ENCODE measurements at places on chromosomes 5 and 9.

DNA sequence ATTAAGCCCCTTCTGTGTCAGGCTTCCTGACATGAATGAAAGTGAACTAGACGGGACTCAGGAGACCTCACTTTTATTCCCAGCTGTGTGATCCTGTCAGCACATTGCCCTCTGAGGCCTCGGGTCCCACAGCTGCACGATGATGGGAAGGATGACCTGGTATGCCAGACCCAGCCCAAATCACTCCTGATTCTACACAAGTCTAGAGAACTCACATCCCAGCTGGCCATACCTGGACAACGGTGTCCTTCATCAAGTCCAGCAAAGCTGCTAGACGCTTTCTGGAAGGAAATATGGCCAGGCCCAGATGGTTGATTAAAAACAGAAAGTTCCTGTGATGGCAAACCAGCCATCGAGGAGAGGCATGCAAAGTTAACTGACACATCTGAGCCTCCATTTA lies 118.0 kb upstream of the FSTL4 start:
- DNase-seq = no peak

GRCh38 chr9:35892051-35892450 lies 14.0 kb upstream of the HRCT1 start:
- no peak for DNase-seq

DNA sequence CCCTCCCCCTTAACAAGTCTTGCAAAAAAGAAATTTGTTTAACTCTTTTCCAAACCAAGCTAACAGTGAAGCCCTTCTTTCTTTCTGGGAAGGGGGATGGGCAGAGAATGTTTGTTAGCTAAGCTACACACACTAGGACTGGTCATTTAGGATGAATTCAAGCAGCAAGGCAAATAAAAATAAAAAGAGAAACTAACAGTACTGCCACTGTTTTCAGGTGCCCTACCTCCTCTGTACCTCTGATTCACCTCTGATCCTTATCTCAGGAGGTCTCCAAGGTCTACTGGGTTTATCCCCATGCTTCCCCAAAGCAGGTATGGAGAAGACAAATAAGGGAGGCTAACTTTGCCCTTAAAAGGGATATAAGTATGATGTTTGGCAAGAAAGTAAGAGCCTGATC lies 52.9 kb downstream of the ELL2 start:
- DNase-seq = no peak

- DNase-seq = no peak
These were observed 161.8 kb upstream of the SPRY4 start for GRCh38 chr5:142486581-142486980.

GRCh38 chr9:89448381-89448780 lies 49.5 kb downstream of the SEMA4D start:
- DNase-seq = no peak

DNA sequence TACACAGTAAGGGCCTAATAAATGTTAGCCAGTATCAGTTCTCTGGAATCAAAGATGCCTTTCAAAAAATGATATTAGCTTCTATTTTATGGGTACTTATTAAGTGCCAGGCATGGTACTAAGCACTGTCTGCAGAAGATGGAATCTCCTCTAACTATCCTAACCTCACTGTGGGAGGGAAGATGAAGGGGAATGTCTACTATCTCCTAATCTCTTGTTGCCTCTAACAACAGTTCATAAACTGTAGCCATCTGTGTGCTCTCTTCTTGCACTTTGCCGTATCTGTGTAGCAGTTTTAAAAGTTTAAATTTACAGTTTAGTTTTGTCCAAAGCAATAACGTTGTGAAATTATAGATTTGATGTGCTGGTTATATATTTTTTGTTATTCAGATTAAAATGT lies 99.6 kb upstream of the CCDC112 start:
- DNase-seq = no peak

- no peak for DNase-seq
These were observed 162.1 kb downstream of the CCDC192 start for GRCh38 chr5:127865273-127865672.

GRCh38 chr5:37198842-37199241 lies 50.3 kb downstream of the CPLANE1 start:
- no peak for DNase-seq

- no peak for DNase-seq
These were observed 104.0 kb downstream of the FSTL4 start for GRCh38 chr5:133508331-133508730.

DNA sequence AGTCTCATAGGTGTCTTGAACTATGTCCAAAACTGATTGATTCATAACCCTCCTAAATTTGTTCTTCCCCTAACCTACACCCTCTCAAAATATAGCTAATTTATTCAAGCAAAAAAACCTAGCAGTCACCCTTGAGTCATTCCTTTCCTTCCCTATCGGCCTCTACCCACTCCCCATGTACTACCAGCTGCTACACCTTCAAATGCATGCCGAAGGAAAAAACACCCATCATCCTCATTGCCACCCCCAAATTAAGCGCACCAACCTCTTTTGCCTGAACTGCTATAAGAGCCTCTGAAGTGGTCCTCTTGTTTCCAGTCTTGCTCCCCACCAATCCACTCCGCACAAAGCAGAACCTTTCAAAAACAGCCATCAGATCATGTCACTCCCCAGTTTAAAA lies 12.6 kb downstream of the LIFR start:
- no peak for DNase-seq

DNA sequence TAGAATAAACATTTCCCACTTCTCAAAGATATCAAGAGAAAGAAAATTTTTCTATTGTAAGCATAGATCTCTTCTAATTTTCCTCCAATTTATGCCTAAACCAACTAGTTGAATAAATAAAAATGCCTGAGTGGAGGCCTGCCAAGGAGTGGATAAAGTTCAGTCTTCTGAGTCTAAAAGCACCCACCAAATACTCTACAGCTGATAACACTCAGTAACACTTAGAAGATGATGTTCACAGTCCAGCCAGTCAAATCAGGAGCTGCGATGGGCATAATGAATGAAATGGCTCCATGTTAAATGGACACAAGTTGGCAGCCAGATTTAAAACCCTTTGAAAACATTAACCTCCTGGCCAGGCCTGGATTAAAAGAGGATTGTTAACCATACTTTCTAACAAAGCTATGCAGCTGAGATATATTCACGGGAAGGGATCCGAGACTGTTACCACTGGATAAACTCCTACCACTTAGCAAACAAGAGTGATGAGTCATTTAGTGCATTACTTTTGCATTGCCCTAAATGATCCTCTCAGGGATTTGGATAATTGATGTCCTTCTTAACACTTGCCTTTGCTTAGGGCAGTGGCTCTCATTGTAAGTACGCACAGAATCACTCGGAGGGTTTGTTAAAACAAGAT lies 63.7 kb upstream of the CCDC112 start:
- DNase-seq = no peak

DNA sequence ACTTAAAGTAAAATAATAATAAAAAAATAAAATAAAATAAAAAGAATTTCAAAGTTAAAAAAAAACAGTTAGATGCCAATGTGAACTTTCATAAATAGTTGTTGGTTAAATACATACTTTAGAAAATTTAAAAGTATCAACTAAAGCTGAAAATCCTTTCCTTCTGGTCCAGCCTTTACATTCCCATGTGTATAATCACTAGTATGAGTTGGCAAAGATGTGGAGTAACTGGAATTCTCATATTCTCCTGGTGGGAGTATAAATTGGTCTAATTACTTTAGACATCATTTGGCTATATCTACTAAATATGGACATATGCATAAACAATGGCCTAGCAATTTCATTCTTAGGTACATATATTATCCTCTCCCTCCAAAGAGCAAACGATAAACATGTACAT lies 619.9 kb downstream of the PTPRD start:
- no peak for DNase-seq

GRCh38 chr9:12469084-12469483 lies 224.1 kb upstream of the TYRP1 start:
- DNase-seq = no peak

DNA sequence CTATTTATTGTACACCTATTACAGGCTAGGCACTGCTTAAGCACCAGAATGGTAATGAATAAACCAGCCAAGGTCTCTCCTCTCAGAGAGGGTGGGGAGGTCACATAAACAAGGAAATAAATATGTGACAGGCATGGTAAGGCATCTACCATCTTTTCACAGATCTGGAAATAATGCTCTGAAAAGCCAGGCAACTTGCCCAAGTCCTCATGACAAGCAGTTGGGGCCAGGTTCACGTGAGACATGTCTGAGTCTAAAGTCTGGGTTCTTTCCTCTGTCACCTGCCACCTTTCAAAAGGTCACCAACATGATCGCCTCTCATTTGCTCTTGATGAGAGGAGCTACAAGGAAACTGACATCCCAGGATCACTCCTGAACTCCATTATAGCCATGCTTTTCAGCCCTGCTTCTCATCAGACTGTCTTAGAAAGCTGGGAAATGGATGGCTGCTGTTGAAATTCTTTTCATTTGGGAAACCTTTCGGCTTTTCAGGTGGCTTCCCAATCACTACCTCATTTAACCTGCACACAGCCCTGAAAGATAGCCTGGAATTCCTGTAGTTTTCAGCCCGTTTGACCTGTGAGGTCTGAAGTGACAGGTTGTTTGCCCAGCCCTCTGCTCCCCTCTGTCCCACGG lies 123.1 kb downstream of the CRB2 start:
- no peak for DNase-seq

GRCh38 chr9:82254646-82255367 lies 266.2 kb downstream of the SPATA31D1 start:
- no peak for DNase-seq

- DNase-seq = no peak
These were observed 79.9 kb upstream of the ACO1 start for GRCh38 chr9:32304495-32304894.

DNA sequence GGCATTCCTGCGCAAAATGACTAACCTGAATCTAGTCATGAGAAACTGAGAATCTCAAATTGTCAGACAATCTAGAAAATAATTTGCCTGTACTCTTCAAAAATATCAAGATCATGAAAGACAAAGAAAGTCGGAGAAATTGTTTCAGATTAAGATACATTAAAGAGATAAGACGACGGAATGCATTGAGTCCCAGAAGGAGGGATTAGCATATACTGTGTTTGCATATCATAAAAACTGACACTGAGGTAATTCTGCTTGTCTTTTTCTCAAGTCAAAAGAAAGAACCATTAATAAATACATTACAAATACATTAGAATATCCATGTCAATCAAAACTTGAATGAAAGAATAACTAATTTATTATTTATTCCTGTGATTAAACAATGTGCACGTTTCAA lies 88.4 kb downstream of the CDH12 start:
- DNase-seq = no peak
